Sigmoid colon (tissue), 7 donors: ENCODE measurements at places on chromosomes 5 and 9. TPM values are rescaled to one million over a fixed set of nuclear protein-coding genes. Genes with fewer than 3 reads are reported as not detected.

The TDRD7 gene
- total RNA-seq: 13.0 TPM

- no peak for DNase-seq
Observed at GRCh38 chr9:94799578-94800264, 73.2 kb downstream of the AOPEP start.

GRCh38 chr9:27433631-27434325, 90.3 kb upstream of the IFNK start:
- DNase-seq: no peak

The P4HA2 gene
- 30.8 TPM for total RNA-seq

The CCDC152 gene
- 0.41 TPM for total RNA-seq

DNA sequence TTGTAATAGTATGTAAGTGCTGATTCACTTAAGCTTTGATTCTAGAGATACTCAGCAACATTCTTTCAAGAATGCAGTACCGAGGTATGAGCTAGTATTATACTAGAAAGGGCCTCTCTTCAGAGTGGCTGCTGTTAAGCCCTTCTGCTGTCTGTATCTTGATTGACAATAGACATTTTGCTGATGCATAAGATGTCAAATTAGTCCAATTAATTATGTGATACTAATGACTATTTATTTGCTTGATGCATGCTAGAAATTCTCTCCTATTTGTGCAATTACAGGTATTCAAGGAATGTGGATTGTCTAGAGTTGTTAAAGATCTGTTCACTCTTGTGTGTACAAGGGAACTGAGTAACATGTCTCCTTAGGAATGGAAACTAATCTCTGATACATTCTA, 92.3 kb upstream of the PTGER4 start:
- no peak for DNase-seq

DNA sequence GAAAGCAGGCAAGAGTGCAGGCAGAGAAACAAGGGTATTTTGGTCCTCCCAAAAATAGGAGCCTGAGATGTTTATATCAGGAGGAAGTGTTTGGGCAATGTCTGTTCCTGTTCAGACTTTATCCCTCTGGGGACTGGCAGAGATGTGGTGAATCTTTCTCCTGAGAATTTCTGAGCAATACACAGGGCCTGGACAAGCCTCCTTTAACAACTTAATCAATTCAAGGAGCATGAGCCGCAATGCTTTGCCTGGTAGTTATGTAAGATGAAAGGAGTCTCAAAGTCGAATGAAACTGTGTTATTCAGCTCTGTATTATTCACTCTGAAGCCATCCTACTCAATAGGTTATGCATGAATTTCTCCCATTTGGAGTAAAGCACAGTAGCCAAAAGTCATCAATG, 365.6 kb downstream of the MAN2A1 start:
- no peak for DNase-seq

The EGFL7 gene
- total RNA-seq: 43.4 TPM

GRCh38 chr9:28413471-28413870, 840.2 kb upstream of the C9orf72 start:
- no peak for DNase-seq

GRCh38 chr9:93655621-93656425, 79.4 kb downstream of the PHF2 start:
- DNase-seq: peak; percentile 62

GRCh38 chr9:72576087-72576486, 54.7 kb downstream of the TMC1 start:
- DNase-seq: no peak

- DNase-seq: no peak
Observed at GRCh38 chr5:148687427-148687826, 33.1 kb upstream of the HTR4 start.

- peak; percentile 69 for DNase-seq
Observed at GRCh38 chr9:99573085-99573484, 248.6 kb upstream of the NR4A3 start.

- no peak for DNase-seq
Observed at GRCh38 chr5:126492939-126493338, 69.7 kb downstream of the GRAMD2B start.
